Activated naive CD4-positive, alpha-beta T cell (primary cell): ENCODE measurements at places on chromosomes 7 and 10.
A peak's percentile ranks its signal among the peaks of the same experiment; 100 is the strongest.

- no peak for DNase-seq
These were observed 76.5 kb upstream of the ADRB1 start for GRCh38 chr10:113967126-113967525.

GRCh38 chr7:73350306-73351068, 22.5 kb downstream of the FKBP6 start:
- DNase-seq: no peak

- DNase-seq: no peak
These were observed 245.3 kb upstream of the SLC26A5 start for GRCh38 chr7:103691291-103691690.

GRCh38 chr10:128695931-128696330, 569.7 kb upstream of the MKI67 start:
- no peak for DNase-seq

DNA sequence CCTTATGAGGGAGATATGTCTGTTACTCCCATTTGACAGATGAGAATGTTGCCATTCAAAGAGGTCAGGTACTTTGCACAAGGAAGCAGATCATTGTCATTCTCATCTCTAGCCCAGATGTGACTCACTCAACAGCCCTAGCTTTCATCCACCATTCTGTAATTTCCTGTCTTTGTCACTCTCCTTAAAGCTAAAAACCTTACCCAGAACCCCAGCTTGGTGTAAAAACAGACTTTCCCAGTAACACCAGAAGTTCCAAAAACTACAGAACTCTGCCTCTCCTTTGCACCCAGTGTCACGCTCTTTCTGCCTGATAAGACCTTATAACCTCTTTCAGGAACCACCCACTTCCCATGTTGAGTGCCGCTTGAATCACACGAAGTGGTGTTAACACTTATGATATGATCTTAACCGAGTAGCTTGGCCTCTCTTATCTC, 89.1 kb upstream of the SP4 start:
- no peak for DNase-seq

GRCh38 chr10:60235001-60235400, 154.7 kb downstream of the ANK3 start:
- no peak for DNase-seq

DNA sequence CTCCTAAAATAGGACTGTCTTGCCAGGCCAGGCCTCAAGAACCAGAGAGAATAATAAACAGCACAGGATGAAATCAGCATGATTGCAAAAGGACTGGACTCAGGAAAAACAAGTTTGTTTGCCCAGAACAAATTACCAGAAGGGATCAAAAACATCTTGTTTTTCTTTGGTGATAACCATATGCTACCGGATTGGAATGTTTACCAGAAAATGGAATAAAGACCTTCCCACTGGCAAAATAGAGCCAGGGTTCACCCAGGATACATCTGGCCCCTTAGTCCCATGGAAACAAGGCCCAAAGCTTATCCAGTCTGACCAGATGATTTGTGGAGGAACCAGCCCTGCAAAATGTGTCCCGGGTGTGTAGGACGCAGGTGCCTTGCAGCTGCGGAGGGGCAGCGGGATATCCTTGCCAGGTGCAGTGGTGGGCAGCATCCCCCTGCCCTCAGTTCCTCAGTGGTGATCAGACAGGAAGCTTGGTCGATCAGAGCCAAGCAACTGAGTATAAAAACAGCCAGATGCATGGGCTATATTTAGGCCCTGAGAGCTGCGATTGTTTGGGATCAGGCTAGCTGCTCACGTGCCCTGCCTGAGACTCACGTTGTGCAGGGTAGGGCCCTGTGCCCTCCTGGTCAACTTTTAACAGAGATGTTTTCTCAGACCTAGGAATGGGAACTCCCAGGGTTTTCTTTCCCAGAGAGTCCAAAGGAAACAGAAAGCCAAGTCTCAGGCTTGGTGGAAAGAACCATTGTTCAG, 4.6 kb upstream of the ZNF22 start:
- no peak for DNase-seq

GRCh38 chr10:72885953-72886352, 7.6 kb upstream of the OIT3 start:
- DNase-seq: no peak

DNA sequence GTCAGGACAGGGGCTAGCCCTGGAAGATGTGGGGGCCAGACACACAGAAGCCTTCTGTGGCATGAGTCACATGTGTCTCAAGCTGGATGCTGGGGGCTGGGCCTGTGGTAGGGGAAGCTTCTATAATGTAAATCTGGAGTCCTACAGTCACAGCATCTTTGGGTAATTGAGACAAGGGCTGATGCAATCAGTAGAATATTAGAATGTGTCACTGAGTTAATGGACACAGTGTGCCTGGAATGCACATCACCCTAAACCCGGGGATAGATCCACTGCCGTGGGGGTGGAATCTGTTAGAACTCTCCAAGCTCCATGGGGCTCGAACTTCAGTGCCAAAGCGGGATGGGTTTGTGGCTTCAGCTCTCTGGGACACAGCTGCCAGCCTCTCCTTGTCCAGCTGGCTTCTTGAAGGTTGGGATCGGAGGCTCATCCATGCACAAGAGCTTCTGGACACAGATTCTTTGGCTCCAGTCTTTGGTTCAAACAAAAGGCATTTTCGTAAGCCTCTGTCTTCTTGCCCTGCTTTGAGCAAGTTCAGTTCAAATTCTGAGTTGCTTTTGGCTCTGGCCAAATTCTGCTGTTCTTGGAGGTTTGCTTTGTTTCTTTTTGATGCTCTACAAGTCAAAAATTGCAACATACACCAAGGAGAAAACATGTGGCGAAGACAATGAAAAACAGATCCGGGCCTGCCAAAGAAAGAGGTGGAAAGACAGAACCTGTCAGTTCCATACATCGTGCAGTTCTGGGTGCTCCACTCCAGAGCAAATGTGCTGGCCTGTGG, 194.8 kb upstream of the ZNF32 start:
- DNase-seq: no peak

- no peak for DNase-seq
These were observed 17.8 kb downstream of the CDHR3 start for GRCh38 chr7:105980645-105981396.

DNA sequence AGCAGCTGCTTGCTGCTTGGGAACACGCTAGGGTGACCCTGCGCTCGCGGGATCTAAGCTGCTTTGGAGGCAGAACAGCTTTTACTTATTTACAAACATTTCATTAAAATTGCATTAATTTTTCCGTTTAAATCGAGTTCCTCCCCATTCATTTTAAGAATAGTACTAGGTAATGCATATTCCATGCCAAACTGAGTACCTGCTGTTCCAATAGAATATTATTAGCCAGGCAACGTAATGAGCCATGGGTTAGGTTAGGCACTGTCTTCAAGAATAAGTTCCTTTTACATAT, 860 bp downstream of the EXOC6 start:
- no peak for DNase-seq

DNA sequence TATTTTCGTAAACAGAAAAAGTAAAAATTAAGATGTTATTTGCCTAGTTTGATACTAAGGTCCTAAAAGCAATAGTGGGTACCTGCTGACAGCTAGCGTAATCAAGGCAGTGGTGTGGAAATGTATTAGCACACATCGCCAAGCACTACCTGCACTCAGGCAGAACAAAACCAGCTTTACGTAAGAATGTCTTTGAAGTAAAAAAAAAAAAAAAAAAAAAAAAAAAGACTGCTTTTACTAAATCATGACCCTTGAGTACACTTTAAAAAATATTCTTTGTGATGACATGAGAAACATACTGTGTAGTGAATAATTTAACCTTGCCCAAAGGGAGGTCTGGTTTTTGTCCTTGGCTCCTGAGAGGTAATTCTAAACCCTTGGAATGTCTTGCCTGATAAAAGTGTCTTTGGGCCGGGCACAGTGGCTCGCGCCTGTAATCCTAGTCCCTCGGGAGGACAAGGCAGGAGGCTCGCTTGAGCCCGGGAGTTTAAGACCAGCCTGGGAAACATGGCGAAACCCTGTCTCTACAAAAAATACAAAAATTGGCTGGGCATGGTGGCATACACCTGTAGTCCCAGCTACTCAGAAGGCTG, 12.7 kb downstream of the XRCC2 start:
- no peak for DNase-seq

GRCh38 chr7:76234931-76235441, 33.3 kb downstream of the SRRM3 start:
- peak; percentile 49 for DNase-seq

DNA sequence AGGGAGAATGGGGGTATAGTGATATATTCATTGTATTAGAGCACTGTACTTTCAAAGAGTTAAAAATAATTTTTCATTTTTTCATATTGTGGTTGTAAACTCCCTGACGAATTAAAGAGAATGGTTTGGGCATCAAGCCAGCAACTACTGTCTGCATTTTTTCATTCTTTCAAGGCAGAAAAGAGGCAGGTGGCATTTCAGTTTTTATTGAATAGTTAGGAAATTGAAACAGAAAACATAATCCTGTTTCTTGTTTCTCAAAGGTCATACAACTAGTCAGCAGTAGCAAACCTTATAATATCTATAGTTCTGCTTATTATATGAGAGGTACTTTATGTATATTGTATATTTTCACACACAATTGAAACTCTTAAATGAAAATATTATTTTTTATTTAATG, 303.9 kb upstream of the KCND2 start:
- DNase-seq: no peak

- no peak for DNase-seq
These were observed 9.6 kb downstream of the CUL1 start for GRCh38 chr7:148708026-148708885.

GRCh38 chr10:115866174-115866573, 406.8 kb downstream of the GFRA1 start:
- no peak for DNase-seq

GRCh38 chr10:75955973-75956502, 524.6 kb downstream of the LRMDA start:
- DNase-seq: no peak
